ENCODE measurements at places on chromosomes 6 and 20.

- DNase-seq = no peak
Measured at GRCh38 chr6:35426074-35426473, 26.1 kb upstream of the FANCE start.

GRCh38 chr20:33202451-33202850, 14.7 kb upstream of the BPIFA3 start:
- DNase-seq = no peak

- no peak for DNase-seq
Measured at GRCh38 chr20:35042268-35042667, 50.3 kb downstream of the TRPC4AP start.

DNA sequence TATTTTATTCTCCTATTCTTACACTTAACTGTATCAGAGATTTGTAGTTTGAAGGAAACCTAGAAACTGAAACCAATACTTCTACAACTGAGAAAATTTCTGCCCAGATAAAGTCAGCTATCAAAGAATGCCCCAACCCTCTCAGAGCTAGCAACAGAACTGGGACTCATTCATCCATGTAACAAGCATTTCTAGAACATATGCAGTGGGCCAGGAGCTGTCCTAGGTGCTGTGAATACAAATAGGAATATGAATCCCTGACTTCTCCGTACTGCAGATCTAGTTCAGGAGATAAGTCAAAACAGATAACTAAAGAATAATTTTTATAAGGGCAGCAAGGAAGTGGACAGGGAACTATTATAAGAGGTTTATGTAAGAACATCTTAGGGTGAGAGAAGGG, 654.1 kb upstream of the NOX3 start:
- no peak for DNase-seq

GRCh38 chr6:129032602-129033001, 149.7 kb downstream of the LAMA2 start:
- DNase-seq = no peak

DNA sequence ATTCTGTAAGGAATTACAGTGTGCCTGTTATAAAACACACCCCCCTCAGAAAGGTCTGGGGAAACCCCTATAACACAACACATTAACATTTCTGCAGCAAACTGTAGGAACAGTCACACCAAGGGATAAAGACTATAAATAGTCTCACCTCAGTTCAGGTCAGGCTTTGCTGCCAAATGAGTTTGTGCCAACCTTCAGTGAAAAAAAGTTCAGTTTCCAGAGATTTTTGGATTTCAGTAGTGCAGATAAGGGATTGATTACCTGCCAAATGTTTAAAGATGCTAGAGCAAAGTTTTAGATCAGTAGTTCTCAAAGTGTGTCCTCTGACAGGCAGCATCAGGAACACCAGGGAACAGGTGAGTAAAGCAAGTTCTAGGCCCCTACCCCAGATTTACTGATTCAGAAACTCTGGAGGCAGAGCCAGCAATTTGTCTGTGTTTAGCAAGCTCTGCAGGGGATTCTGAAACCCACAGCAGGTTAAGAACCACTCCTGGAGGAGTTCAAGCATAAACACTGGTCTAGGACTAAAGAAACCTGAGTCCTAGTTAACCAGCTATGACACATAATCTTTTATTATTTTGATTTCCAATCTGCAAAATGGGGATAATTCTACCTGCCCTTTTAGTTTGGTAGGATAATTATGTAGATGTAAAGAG, 111.0 kb downstream of the RCAN2 start:
- DNase-seq = no peak

DNA sequence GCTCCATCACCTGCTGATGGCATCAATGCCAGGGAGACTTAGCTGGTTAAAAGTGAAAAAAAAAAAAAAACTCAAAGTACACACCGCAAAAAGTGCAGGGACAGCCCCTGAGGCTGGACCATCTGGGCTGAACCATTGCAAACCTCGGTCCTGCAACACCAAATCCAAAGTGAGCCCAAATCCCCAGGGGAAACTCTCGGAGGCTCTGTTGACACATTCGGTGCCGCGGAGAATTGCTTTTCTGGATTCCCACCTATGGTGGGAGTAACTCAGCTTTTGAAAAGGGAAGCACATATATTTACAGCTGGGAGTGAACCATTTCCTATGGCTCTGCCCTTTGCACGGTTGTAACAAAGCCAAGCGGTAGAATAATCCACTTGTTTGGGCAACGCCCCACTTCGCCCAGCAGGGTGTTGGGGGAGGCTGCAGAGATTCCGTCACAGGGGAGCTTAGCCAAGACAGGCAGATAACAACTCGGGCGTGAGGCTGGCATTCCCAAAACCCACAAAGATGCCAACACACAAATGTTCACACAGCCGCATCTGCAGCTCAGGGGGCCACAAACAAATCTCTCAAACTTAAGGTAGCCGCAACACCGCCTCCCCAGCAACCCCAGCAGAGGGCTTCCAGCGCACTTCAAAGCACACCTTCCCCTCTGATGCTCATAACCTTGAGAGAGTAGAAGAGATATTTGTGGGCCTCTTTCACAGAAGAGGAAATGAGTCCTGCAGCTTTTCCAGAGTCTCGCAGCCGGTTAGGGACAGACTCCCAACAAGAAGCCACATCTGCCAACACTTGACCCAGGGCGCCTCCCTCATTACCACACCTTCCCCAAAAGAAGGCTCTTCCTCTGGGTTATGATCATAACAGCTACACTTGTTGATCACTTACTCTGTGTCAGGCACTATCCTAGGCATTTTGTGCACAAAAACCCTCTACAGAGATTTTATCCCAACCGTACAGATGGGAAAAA, 11.4 kb downstream of the ZC3H12D start:
- no peak for DNase-seq

DNA sequence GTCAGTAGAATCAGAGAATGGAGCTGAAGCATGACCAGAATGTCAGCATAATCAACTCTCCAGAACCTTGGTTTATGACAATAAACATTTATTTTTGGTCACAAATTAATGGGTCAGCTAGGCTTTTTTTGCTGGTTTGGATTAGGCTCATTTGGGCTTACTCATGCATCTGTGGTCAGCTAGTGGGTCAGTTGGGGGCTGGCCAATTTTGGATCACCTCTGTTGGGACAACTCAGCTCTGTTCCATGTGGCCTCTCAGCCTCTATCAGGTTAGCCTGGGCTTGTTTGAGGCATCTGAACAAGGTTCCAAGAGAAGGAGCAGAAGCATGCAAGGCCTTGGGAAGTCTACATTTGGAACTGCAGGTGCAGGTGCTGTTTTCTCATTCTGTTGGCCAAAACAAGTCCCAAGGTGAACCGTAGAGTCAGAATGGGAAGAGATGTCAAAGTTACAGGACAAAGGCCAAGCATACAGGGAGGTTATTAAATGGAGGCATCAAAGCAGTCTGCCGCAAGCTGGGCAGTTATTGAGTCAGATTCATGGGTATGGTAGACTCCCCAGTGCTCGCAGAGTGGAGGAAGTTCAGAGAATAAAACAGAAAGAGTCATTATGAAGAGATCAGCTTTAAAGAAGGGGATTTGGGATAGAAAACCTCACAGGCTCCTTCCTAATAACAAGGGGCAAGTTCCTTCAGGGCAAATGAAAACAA, 173.0 kb downstream of the PLCB4 start:
- DNase-seq = no peak

- no peak for DNase-seq
Measured at GRCh38 chr6:106206905-106207304, 118.7 kb downstream of the ATG5 start.

Measured in AG04449 (cell line).